ENCODE measurements at places on chromosomes 5 and 9.

- peak; percentile 39 for DNase-seq
Measured at GRCh38 chr5:139273572-139274289, 19.8 kb upstream of the MATR3 start.

DNA sequence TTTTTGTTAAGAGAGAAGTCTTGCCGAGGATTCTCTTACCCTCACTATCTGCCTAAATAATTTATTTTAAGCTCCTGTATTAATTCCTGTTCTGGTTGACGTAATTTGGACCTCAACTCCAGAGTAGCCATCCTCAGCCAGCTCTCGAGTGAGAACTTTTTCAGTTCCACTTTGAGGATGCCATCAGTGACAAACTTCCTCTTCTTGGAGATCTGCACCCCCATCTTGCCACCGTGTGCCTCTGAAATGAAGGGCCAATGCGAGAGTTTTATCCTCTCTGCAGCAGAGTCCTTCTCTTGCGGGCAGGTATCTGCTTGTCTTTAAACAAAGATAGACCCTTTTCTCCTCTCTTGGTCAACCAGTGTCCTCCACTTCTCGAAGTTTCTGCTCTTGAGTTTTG lies 19.5 kb upstream of the TMEM174 start:
- DNase-seq: no peak

GRCh38 chr9:114006931-114007691 lies 71.0 kb downstream of the AMBP start:
- no peak for DNase-seq

GRCh38 chr5:84869675-84870074 lies 485.0 kb upstream of the EDIL3 start:
- DNase-seq: no peak

- no peak for DNase-seq
Measured at GRCh38 chr9:14033067-14033466, 280.9 kb downstream of the NFIB start.

GRCh38 chr9:37197158-37198038 lies 77.0 kb downstream of the ZCCHC7 start:
- DNase-seq: no peak

GRCh38 chr5:59785676-59786333 lies 107.7 kb downstream of the PDE4D start:
- DNase-seq: no peak

DNA sequence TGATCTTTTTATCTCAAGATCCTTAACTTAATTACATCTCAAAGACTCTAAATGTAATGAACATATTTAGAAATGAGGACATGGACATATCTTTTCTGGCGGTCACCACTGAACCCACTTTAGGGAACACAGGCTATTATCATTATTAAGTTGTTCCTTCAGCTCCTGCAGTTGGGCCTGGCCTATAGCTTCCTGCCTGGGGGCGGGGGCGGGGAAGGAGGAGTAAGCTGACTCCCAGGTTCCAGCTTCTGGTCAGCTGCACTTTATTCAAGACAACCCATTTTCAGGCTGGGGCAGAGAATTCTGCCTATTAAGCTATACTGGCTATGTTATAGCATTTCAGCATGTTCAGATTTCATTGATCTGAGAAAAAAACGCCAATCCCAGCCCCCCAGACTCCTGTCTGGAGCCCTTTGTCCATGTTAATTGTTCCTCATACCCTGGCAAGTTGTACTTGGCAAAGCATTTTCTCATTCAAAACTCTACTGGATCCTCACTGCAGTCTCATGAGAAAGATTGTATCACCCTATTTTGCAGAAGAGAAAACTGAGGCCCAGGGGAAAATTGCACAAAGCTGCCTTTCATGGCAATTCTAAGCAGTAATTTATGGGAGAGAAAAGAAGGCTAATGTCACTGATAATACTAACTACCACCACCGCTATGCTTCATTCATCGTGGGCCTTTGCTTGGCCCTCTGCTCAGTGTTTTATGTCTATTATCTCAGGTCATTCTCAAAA lies 25.1 kb downstream of the COL15A1 start:
- no peak for DNase-seq

GRCh38 chr5:17106521-17106920 lies 110.9 kb upstream of the BASP1 start:
- no peak for DNase-seq

- DNase-seq: no peak
Measured at GRCh38 chr9:36315283-36315682, 57.0 kb upstream of the GNE start.

GRCh38 chr9:79329861-79330260 lies 241.9 kb upstream of the TLE4 start:
- no peak for DNase-seq

GRCh38 chr5:62593331-62593730 lies 14.7 kb downstream of the LRRC70 start:
- DNase-seq: no peak
